ENCODE measurements at places on chromosomes 13 and 19.
A peak's percentile ranks its signal among the peaks of the same experiment; 100 is the strongest.

DNA sequence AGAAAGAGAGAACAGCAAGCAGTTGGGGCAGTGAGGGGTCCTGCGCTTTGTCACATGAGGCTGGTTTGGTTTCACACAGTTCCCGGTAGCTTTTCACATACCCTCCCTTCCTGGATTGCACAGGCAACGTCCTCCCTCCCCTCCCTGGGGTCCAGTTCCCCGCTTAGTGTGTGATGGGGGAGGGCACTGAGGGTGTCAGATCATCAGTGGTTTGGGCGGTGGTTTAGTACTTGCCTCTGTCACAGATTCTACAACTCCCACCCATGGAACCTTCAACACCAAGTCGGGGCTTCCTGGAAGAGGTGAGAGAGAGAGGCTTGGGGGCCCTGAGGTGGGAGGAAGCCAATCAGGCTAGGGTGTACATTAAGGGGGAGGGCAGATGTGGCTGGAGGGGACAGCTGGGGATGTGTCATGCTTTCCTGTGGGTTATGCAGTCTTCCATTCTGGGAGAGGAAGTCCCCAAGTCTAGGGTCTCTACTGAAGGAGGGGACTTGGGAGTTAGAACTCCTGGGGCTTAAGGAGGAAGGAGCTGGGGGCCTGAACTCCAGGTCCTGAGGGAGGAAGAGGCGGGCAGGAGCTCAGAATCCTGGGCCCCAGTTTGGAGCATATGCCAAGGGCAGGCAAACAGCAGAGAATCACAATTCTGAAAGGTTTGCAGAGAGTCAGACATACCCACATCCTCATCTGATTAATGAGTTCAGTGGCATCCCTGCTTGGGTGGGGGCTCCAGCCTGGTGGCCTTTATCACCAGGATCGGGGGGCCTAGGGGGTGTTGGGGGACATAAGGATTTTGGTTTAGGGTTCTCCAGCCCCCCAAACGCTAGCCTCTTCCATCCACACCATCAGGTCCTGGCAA lies at the start of gene NKG7:
Gene NKG7, minus strand, starts transcription at position 6 of the 856 bp plus-strand sequence. CDS start 119 bp downstream, outside the sequence.
- peak; percentile 32 for DNase-seq

- DNase-seq = peak; percentile 70
Observed at GRCh38 chr19:3556978-3557460, 367 bp downstream of the MFSD12 start.

DNA sequence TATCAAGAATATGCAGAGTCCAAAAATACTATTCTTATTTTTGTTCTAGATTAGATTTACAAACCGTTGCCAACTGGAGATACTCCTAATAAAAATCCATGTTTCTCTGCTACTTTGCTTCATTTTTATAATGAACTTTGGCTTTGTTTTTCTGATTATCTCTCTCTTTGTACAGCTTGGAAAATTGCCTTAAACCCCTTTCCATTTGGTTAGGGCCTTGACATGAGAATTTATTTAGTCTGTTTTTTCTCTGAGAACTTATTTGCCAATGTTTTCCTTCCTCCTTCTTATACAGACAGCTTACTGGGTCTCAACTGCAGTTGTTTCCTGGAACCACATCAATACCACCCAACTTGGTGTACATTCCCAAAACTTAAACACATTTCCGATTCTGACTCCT lies 555.4 kb downstream of the SLITRK6 start:
- no peak for DNase-seq

GRCh38 chr13:37460166-37460565 lies 138.4 kb downstream of the POSTN start:
- no peak for DNase-seq

GRCh38 chr13:111210544-111211469 lies 95.7 kb downstream of the ARHGEF7 start:
- no peak for DNase-seq

DNA sequence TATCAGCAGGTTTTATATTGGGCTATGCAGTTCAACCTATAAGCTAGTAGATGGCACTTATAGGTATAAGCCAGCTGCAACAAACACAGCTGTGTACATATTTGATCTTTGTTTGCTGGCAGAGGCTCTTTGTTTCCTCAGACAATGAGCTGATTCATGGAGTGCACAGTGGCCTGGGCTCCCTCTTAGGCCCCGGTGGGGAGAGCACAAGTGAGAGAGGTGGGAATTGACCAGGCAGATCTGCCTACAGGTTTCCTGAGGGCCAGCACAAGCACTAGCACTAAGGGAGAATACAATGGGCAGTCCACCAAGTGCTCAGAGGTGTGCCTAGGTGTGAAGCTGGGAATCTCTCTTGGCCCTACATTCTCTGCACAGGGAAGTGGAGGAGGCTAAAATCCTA lies 1390.7 kb downstream of the SLITRK5 start:
- no peak for DNase-seq

GRCh38 chr19:478236-478903 lies 17.5 kb upstream of the SHC2 start:
- DNase-seq = no peak

DNA sequence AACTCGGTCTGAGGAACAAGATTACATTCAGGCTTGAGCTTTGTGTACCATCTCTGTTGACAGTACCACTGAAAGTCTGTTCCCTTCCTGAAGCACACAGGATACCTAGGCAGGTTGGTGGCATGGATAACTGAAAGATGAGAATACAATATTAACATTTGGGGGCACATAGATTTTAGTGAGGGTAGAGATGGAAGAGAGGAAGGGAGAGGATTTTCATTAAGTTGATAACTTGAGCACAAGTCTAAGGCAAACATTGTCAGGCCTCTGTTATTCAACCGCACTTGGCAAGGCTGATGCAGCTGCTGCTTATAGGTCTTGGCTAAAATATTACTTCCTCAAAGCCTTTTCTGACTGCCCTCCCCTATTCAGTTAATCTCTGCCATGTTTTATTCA lies 10.9 kb downstream of the MIR17HG start:
- no peak for DNase-seq

- DNase-seq = no peak
Observed at GRCh38 chr13:73054712-73055111, 4.1 kb upstream of the KLF5 start.

DNA sequence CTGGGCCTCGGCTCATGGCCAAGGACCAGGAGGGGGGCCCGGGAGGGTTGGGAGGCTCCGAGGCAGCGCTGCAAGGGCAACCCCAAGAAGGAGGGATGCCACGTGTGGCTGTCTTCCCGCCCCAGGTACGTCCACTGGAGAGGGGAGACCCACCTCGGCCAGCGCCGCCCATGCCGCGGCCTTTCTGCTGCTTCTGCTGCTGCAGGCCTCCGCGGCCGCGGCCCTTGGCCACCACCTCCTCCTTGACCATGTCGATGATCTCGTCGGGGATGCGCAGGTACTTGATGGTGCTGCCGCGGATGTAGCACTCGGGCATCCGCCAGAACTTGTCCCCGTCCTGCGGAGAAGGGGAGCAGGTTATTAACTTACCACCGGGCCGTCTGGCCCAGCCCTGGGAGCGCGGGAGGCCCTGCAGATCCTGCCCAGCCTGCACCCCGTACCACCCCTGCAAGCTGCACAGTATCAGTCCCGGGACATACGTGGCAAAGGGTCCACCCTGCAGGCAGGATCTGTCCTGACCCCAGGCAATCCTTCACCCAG lies 13.3 kb downstream of the LSM4 start:
- no peak for DNase-seq

- DNase-seq = no peak
Observed at GRCh38 chr13:30193279-30194234, 113.8 kb downstream of the KATNAL1 start.

- DNase-seq = no peak
Observed at GRCh38 chr13:39363382-39363772, 239.6 kb downstream of the LHFPL6 start.

DNA sequence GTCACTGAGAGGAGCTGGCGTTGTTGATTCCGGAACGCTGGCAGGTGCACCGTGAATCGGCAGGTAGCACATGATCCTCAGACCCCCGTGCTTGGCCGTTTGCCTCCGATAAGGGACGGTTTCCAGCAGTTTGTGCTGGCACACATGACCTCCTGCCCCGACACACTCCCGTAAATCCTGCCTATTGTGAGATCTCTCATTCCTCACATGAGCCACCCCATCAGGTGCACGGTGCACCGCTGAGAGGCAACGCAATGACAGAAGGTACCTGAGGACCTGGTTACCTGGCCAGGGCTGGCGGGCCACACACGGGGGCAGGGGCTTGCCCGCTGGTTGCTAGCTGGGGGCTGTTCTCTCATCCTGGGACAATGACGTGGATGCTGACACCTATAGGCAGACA lies 2.1 kb upstream of the ADPRHL1 start:
- no peak for DNase-seq

DNA sequence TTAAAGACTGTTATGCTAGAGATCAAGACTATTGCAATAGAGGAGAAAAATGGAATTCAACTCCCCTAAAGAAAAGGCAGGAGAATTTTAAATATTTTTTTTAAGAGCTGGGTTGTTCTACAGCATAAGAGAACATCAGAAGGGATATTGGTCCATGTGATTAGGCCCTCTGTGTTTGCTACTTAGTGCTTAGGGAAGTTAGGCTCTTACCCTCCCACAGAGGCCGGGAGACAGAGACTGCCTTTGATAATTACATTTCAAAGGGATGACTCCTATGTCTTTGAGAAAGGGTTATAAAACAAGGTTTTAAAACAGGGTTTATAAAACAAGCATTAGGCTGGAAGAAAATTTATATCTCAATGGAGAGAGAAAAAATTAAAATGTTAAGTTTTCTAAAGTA lies 1248.1 kb upstream of the PCDH20 start:
- DNase-seq = no peak

- DNase-seq = no peak
Observed at GRCh38 chr13:31968473-31968872, 63.1 kb upstream of the FRY start.

DNA sequence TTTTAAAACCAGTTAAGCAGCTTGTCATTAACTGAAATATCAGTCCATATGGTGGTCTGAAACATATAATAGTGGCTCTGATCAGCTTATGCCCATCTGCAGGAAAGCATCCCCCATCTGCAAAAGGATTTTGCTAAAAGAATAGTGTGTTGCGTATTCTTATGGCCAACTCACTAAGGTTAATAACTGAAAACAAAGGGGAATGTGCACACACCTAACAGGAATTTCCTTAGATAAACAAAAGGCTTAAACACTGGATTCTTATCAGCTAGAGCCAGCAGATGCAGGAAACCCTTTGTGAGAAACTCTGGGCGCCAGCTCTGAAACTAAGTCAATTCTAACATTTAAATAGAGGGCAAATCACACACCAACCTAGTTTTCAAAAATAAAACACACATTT lies 22.1 kb downstream of the VPS36 start:
- DNase-seq = no peak

GRCh38 chr13:28337166-28338005 lies 157.5 kb downstream of the FLT1 start:
- no peak for DNase-seq

DNA sequence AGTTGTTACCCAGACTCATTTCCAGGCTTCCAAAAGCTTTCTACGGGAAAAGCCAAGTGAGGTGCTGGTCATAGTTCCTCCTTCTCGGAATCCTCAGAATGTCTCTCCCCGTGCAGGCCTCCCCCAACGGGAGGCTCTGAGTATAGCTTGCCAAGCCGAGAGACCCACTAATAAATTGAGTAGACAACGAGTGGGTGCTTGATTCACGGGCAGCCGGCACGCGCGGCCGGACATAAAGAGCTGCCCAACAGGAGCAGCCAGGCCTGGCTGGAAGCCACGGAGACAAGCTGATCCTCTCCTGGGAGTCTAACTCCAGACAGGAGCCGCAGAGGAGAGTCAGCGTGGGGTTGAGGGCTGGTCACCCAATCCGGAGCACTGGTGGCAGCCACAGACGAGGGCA lies 43.4 kb upstream of the MEDAG start:
- DNase-seq = no peak

- DNase-seq = no peak
Observed at GRCh38 chr13:87893186-87893585, 222.0 kb downstream of the SLITRK5 start.

GRCh38 chr19:3842948-3843347 lies 25.9 kb downstream of the ZFR2 start:
- no peak for DNase-seq

- no peak for DNase-seq
Observed at GRCh38 chr19:5567970-5568407, 236 bp upstream of the TINCR start.

DNA sequence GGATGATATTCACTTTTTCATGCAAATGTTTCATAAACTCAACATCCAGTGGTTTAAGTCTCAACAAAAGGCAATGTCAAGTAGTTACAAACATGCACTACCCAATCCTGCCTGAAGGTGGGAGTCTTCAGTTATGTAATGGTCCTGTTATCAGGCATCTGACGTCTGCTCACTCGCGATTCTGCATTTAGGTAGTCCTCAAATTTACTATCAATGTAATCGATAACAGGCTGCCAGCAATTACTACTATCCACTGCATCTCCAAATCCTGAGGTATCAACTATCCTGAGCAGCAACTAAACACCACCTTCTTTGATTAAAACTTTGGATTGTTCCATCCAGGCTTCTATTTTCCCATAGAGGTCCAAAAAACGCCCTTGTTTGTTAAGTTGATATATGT lies 51.2 kb downstream of the NLRP12 start:
- DNase-seq = peak; percentile 35

DNA sequence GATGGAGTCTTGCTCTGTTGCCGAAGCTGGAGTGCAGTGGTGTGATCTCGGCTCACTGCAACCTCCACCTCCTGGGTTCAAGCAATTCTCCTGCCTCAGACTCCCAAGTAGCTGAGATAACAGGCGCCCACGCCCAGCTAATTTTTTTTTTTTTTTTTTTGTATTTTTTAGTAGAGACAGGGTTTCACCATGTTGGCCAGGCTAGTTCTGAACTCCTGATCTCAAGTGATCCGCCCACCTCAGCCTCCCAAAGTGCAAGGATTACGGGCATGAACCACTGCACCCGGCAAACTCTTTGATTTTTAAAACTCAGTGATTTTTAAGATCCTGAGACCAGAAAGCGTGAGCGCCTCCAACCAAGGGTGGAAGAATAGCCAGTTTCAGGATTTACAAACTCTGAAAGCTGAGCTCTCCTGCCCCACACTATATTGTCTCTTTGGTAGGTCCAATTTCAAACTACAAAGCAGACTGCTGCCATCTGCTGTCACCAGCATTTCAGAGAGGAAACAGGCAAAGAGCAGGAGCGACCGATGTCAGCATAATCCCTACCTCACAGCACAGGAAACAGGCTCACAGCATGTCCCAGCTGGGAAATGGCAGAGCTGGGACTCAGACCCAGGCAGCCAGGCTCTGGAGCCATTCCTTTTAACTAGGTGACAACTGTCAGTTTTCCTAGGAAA lies 9.2 kb downstream of the NOSIP start:
- DNase-seq = no peak

DNA sequence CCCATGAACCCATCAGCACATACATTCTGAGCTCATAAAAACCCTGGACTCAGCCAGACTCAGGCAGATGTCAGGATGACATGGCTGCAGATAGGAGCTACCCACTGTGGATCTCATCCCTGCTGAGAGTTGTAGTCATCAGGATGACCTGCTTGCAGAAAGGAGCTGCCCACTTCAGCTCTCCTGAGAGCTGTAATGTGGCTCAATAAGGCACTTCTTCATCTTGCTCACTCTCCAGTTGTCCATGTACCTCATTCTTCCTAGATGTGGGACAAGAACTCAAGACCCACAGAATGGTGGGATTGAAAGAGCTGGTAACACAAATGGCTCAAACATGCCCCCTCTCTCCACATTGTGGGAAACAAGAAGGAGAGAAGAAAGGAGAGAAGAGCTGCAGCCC lies 58.2 kb downstream of the SLITRK1 start:
- no peak for DNase-seq
